ENCODE measurements at places on chromosomes 4 and X.

- no peak for DNase-seq
Observed at GRCh38 chr4:39970671-39971640, 6.8 kb downstream of the PDS5A start.

GRCh38 chrX:19370061-19370460 lies 26.3 kb downstream of the PDHA1 start:
- DNase-seq: no peak

- no peak for DNase-seq
Observed at GRCh38 chr4:1044469-1045192, 33.2 kb downstream of the FGFRL1 start.

DNA sequence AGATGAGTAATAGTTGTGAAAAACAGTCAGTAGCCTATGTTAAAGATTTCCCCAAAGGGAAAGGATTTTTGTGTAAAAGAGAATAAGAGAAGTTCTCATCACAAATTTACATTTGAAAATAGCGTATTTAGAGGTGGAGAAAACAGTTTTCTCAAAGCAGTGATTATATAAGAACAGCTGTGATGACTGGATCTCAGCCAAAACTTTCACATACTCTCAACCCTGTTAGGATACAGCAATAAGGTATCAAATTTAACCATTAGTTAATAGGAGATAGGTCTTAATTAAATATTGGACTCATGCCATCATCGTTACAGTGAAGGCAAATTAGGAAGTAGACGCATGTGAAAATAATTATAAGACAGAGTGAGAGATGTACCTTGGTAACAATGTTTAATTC lies 622.7 kb downstream of the PCDH18 start:
- no peak for DNase-seq

GRCh38 chr4:145888393-145888792 lies 50.2 kb downstream of the ZNF827 start:
- no peak for DNase-seq

- no peak for DNase-seq
Observed at GRCh38 chr4:183468210-183469095, 24.0 kb downstream of the CDKN2AIP start.

DNA sequence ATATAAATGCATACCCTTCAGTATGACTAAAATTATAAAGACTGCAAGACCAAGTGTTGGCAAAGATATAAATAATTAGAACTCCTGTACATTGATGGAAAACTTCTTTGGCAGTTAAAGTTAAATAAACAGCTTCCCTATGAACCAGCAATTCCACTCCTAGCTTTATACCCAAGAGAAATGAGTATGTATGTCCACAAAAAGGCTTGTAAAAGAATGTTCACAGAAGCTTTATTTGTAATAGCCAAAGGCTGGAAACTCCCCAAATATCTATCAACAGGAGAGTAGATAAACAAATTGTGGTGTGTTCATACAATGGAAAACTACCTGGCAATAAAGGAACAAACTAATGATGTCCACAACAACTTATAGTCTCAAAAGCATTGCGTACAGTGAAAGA lies 184.8 kb downstream of the AMELX start:
- no peak for DNase-seq

DNA sequence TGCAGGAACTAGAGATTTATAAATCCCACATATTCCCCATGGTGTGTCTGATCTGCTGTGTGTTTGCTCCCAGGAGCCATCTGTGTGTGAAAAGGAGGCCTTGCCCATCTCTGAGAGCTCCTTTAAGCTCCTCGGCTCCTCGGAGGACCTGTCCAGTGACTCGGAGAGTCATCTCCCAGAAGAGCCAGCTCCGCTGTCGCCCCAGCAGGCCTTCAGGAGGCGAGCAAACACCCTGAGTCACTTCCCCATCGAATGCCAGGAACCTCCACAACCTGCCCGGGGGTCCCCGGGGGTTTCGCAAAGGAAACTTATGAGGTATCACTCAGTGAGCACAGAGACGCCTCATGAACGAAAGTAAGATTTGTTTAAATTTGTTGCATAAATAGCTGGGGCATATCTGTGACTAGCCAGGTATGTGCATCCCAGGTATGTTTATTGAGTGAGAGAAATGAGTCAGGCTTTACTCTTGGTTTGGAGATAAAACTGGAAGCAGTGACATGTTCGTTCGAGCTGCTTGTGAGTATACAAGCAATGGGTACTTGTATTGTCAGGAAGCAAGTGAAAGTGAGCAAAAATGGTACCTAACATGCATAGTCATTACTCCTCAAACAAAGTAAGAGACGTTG lies 89.5 kb downstream of the PTTG2 start:
- DNase-seq: no peak

DNA sequence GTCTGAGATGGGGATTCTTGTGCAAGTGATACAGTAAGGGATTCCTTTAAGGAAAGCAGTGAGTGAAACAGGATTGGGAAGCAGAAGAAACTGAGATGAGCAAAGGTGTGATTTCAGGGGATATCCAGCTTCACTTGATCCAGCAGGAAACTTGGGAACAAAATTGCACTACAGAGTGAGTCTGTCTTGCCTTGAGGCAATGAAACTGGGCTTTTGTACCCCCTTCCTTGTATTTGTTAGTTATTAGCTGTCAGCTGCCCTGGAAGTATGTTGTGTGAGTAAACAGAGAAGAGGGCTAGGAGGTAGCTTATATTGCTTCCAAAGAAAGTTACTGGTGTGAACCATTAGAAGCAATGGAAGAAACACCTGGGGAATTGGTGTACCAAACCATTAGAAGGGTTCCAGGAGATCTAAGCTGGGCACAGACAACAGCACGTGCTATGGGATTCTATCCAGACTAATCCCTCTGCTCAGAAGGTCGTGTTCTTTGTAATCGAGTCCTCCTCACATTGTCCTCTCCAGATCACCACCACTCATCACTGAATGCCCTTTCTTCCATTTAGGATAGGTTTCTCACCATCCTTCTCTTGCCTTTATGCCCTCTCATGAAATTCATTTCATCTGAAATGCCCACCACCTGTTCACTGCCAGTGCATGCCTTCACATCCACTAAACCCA lies 76.0 kb downstream of the PDLIM5 start:
- no peak for DNase-seq

DNA sequence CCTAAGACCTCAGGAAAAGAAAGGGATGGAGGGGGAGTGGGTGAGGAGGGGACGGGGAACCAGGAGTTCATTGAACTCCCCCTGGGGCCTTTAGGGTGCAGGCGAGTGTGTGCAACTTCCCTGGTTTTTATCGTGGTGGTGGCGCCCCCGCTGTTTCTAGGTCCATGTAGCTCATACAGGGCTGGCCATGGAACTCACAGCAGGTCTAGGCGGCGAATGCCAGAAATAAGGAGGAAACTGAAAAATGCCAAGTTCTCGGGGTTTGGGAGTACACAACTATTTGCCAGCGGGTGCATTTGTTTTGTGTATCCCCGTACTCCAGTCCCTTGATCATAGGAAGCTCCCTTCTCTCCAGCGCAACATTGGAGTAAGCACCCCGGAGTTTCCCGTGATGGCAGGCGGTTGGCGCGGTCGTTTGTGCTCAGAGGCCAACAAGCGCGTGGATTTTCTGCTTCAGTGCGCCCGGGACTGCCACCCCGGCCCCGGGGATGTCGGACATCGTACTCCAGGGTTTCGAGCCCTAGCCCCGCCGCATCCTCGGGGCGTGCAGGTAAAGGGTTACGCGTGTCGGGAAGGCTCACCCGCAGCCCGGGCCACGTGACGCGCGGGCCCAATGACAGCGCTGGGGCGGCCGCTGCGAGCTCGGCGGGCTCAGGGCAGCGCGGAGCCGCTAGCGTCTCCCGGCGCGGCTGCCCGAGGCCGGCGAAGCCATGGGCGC lies 208.9 kb downstream of the NWD2 start:
- no peak for DNase-seq

GRCh38 chr4:1550122-1551070 lies 133.7 kb downstream of the FAM53A start:
- DNase-seq: no peak

- DNase-seq: peak; percentile 70
Observed at GRCh38 chrX:13652287-13652793, 601 bp upstream of the TCEANC start.

DNA sequence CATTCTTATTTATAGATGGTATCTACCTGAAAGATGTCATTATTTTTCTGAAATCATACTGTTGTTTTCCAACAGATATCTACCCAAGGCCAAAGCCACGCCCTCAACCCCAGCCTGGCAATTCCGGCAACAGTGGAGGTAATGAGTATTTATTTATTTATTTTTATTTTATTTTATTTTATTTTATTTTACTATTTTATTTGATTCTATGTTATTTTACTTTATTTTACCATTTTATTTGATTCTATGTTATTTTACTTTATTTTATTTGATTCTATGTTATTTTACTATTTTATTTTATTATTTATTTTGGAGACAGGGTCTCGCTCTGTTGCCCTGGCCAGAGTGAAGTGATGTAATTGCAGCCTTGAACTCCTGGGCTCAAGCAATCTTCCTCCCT lies 37.7 kb downstream of the XG start:
- DNase-seq: no peak

- DNase-seq: no peak
Observed at GRCh38 chr4:92305148-92305877, 1.5 kb downstream of the GRID2 start.

DNA sequence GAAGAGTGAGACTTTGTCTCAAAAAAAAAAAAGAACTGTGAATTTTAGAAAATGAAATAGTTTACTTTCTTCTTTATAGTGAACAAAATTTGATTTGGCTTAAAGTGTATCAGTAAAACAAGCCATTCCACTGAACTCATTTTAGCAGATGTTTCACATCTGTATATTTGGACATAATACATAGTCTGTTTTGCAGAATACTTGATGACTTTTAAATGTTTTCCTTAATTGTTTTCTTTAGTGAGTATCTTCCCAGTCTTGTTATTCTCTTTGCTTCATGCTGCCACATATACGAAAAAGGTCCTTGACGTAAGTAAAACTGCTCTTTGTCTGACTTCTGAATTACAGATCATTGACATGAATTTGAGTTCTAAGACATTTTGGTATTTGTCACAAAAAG lies 8.3 kb downstream of the TMEM33 start:
- no peak for DNase-seq

DNA sequence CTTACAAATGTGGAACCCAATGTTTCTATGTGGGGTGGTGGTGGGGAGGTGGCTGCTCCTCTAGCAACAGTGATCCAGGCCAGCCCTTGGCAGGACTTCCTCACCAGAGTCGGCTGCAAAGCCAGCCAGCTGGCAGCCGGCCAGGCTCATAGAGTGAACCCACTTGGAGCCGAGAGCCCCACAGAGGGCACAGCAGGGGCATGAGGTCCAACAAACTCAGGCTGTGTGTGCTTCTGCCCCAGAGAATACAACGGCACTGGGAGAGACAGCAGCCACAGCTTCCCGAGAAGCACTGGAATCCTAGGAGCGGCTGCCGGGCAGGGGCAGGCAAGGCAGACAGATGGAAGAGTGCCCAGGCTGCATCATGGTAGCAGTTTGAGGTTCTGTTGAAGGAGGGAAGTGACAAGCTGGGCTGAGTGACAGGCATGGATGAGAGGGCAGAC lies 23.5 kb upstream of the SOWAHD start:
- DNase-seq: no peak

DNA sequence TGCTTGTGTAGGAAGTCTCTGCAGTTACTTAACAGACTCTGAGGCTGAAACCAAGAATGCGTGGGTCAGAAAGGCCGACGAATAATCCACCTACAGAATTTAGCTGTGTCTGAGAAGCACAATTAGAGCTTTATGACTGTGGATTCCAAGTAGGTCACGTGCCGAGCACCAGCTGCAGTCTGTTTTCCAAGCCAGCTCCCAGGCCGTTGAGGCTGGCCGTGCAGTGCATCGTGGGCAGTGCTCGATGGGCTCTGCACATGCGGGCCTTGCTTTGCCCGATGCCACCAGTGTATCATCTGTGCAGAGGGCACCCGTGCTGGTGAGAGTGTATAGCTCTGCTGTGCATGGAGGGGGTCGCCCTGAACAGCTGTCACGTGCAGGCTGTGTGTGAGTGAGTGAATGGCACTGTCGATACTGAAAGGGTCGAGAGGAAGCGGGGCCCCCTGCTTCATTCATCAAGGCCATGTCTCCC lies 67.5 kb upstream of the CLDN34 start:
- DNase-seq: no peak

- DNase-seq: no peak
Observed at GRCh38 chr4:52107336-52107735, 56.2 kb downstream of the SPATA18 start.

- no peak for DNase-seq
Observed at GRCh38 chrX:24498181-24498580, 33.1 kb downstream of the PDK3 start.

DNA sequence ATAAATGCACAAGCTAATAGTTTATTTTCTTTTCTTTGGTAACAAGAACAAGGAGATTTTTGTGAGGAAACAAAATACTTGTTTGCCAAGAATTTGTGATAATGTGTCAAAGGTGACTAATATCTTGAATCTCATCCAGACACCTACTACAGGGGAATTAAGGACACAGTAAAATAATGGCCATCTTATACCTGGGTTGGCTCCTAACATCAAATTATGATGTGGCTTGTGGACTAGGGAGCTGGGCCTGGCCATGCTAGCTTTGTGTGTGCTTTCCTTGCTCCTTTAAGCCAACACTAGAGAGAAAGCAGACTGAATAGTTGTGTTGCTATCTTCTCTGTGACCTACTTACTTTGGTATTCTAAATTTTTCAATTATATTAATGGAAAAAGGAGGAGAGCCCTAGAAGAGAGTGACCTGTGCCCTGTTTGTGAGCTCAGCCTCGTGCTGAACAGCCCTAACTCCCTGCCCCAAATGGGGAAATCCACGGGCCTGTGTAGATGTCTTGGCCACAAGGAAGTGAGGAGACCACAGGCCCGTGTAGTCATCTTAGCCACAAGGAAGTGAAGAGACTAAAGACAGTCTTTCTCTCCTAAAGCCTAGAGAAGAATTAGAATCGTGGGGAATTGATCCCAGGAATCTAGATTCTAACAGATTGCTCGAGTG lies 23.3 kb downstream of the ARHGAP24 start:
- DNase-seq: peak; percentile 53

- DNase-seq: peak; percentile 62
Observed at GRCh38 chr4:83618431-83618830, 82.5 kb downstream of the GPAT3 start.

DNA sequence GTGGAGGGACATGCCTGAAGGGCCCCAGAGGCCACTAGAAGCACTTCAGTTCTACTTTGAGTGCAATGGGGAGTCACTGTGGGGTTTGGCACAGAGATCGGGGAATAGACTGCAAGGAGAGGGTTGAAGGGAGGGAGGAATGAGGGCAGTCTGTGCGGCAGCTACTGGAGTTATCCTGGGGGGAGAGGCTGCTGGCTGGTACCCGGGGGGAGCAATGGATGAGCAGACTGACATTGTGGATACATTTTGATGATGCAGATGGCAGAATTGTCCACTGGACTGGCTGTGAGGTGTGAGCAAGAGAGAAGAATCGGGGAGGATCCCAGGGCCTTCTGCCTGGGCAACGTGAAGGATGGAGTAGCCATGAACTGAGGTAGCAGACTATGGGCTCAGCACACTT lies 2.8 kb upstream of the MAMLD1 start:
- no peak for DNase-seq

All from HS-5 (cell line).